Fibroblast of upper back skin (primary cell): ENCODE measurements at places on chromosomes 7 and 10.

GRCh38 chr7:81973117-81973516 is 203.3 kb upstream of the HGF start:
- no peak for DNase-seq

DNA sequence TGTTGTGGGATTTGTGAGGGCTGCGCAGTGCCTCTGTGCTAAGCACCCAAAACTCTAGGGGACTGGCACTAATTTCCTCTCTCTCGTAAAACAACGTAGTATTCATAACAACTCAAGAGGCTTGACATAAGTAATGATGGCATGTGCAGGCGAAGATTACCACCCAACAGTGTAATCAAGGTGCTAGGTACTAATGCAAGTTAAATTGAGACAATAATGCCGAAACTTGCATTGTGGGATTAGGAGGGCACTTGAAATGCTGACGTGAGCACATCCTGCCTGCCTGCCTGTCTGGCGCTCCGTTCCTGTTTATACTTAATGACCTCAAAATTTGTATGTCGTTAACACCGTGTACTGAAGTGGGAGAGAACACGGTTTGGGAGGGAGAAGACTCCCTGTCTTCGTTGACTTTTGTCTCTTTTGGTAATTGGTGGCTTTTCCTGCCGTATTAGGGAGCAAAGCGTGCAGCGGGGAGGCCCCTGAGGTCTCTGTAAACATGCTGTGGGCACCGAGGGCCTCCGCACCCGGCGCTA is 139.0 kb downstream of the MGMT start:
- DNase-seq, result no peak

DNA sequence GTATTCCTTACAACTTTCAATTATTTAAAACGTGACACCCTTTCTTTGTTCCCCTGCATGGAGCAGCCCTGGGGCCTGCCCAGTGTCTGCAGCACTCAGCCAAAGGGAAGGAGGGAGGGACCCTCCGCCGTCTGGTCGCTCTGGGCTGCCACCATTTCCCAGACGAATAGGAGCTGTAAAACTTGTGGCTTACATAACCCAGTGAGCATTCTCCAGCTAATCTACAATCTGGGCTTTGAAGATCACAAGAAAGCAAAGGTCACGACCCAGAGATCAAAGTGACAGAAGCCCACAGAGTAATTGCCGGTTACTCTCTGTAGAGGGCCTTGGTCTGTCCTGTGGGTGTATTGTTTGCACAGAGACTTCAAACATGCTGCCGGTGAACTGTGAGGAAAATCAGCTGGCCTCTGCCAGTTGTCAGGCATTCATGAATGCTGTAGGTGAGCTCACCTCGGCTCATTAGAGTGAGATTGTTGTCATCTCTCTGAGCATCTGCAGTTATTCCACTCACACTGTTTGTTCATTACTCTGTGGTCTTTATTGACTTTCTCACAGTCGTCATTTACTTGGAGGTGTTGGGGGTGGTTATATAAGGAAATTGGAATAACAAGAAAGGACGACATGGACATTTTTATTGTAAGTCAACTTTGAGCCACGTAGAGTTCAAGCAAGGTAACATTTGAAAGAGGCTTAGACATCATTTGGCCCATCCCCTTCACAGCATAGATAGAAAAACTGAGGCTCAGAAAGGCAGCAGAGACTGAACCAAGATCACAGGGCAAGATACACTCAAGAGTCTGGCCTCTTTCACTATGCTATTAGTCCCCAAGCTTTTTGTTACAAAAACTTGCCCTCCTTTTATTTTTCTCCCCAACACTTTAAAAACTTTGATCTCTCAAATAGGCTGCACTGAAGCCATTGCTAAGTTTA is 619.8 kb downstream of the LRMDA start:
- no peak for DNase-seq

DNA sequence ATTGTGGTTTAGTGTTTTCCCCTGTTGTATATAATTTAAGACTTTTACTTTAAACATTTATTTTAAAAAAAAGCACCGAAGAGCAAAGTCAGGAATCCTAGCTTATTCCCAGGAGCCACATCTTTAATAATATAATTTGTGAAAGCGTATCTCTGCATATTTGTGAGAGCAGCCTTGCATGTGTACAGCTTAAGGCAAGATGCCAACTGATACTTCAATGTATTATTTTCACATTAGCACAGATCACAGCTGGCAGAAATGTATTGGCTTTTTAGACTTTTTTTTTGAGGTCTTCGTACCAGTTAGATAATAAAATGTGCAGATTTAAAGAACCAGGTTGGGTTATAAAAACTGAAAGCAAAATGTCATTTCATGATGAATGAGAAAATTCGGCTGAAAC is 845.7 kb upstream of the POT1 start:
- no peak for DNase-seq

DNA sequence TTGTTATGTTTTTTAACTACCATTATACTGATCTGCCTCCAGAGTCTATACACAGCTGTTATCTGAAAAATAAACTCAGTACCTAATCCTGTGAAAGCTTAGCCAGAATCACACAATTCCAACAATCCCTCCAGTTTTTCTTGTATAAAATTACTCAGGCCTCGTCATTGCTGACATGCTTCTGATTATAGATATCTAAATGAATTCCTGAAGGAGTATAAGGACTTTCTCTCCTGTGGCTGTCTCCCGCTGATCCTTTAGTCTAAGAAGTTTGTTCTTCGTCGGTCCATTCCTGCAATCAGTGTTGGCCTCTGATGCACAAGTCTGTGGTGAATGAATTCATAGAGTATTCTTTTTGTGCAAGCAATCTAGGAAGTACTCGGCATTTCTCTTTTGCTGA is 288.9 kb upstream of the SEMA3C start:
- peak; percentile 21 for DNase-seq

- DNase-seq, result no peak
Measured at GRCh38 chr7:34371922-34372321, 286.1 kb upstream of the NPSR1 start.

- DNase-seq, result no peak
Measured at GRCh38 chr10:62653254-62653653, 151.3 kb upstream of the ADO start.

DNA sequence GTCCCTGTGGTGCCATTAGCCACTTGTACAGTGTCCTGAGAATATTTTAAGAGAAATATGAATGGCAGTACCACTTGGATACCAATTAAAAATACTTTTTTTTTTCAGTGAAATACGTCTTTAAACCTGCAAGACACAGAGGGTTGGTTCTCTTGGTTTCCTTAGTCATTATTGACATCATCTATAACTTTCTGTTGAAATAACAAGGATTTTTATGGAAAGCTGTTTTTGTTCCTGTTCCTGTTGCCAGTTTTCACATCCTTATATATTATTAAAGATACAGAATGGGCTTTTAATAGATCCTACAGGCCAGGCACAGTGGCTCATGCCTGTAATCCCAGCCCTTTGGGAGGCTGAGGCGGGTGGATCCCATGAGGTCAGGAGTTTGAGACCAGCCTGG is 579.9 kb downstream of the AUTS2 start:
- DNase-seq, result no peak

DNA sequence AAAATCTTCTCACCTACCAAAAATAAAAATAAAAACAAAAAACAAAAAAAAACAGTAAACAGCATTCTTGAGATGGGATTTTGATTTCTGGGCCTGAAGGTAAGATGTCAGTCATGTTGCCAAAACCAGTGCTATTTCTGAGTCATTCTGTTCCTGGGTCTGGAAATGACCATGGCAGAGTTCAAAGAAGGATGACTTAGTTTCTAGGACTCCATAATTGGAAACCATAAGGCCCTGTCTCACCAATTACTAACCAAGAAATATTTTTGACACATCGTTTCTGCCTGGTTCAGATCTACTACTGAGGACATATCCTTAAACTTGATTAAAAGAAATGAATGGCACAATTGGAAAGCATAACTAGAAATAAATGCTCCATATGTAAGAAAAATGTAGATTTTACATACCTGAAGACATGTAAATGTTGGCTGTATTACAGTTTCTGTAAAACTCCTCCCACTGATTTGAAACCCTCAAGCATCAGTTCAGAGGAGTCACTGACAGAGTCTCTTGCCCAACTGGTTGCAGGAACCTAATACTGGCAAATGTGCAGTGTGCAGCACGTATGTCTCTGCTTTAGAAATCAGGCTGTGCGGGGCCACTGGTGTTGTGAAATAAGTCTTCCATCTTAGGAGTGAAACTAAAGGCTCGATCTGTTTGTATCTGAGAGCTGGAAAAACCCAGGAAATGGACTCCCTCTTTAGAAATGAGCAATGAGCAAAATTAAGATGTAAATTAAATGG is 84.8 kb upstream of the EGR2 start:
- no peak for DNase-seq

DNA sequence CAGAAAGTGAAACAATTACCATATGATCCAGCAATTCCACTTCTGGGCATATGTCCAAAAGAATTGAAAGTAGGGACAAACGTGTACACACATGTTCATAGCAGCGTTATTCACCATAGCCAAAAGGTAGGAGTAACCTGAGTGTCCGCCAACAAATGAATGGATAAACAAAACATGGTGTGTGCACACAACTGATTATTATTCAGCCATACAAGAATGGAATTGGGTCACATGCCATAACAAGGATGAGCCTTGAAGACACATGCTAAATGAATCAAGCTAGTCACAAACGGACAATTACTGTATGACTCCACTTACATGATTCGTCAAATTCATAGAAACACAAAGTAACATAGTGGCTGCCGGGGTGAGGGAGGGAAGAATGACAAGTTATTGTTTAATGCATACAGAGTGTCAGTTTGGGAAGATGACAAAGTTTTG is 4.1 kb upstream of the OIT3 start:
- peak; percentile 38 for DNase-seq

DNA sequence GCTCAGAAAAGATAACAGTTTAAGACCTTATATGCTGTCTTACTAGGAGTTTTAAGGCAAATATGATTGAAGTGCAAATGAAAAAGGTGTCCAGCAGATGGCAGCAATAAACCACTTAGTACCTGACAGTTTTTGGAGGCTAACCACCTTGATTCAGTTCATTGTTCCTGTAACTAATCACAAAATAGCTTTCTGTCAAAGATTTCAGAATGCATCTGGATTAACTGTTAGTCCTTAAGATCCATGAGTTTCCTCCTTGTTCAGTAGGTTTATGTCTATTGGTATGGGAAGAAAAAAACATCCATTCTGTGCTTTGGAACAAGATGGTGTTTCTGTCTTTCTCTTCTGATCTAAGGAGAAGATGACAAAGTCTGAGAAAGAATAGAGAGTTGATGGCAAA is 46.6 kb downstream of the CCSER2 start:
- peak; percentile 58 for DNase-seq
